CD8-positive, alpha-beta T cell (primary cell): ENCODE measurements at places on chromosomes 11 and 22.

DNA sequence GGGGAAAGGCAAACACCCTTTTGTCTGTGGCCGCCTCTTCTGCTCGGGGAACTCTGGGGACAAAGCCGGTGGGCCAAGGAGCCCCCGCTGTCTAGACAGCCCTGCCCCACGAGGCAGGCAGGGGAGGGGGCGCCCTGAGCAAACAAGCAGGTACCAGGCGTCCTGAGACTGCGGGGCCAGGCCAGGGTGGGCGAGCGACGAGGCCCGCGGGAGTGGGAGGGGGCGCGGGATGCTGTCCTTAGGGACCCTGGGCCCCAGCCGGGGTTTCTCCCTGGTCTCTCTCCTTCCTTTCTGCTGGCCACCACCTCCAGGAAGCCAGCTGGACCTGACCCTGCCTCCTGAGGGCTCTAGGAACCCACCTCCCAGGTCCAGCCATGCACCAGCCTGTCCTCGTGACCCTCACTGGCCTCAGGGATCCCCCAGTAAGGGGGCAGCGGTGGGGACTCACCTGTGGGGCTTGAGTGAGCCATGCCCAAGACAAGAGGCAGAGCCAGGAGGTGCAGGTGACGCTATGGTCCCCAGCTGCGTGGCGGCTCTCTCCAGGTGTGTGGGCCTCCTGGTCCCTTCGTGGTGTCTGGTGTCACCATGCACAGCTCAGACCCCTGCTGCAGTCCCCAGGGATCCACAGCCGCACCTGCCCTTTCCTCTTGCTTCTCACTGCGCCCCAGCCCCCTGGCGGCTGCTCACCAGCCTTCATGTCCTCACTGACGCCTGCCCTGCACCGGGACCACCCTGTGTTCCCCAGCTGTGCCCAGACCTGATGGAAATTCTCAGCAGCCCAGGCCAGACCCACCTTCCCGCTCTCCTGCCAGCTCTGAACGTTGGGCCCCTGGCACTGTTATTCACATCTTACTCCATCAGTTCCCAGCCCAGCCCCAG, 26.5 kb upstream of the MUC5AC start:
- no peak for DNase-seq

GRCh38 chr11:95364324-95365295, 133.6 kb upstream of the SESN3 start:
- no peak for DNase-seq

DNA sequence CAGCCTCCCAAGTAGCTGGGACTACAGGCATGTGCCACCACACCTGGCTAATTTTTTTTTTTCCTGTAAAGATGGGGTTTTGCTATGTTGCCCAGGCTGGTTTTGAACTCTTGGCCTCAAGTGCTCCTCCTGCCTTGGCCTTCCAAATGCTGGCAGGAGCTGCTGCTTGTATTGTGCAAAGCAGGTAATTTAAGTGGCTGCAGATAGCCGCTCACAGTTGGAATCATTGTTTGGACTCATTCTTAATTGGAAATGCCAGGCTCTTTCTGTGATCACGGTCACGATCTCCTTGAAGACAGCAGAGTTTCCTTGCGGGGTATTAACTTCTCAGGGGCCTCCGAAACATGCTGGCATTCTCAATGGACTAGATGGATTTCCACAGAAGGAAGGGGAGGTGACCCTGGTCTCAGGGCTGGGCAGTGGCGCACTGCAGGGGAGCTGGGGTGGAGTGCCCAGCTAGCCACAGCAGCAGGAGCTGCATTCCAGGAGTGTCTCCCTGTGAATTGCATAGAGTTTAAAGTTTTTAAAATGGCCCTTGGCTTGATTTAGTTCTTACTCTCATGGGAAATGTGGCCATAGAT, 136.1 kb downstream of the MORC2 start:
- DNase-seq: no peak

GRCh38 chr11:117992620-117993019, 6.4 kb downstream of the IL10RA start:
- no peak for DNase-seq

- DNase-seq: no peak
Observed at GRCh38 chr22:22141771-22142591, 102.6 kb upstream of the VPREB1 start.

- no peak for DNase-seq
Observed at GRCh38 chr22:41752011-41752970, 48.2 kb upstream of the CCDC134 start.

- no peak for DNase-seq
Observed at GRCh38 chr22:33572086-33572485, 348.2 kb downstream of the LARGE1 start.

DNA sequence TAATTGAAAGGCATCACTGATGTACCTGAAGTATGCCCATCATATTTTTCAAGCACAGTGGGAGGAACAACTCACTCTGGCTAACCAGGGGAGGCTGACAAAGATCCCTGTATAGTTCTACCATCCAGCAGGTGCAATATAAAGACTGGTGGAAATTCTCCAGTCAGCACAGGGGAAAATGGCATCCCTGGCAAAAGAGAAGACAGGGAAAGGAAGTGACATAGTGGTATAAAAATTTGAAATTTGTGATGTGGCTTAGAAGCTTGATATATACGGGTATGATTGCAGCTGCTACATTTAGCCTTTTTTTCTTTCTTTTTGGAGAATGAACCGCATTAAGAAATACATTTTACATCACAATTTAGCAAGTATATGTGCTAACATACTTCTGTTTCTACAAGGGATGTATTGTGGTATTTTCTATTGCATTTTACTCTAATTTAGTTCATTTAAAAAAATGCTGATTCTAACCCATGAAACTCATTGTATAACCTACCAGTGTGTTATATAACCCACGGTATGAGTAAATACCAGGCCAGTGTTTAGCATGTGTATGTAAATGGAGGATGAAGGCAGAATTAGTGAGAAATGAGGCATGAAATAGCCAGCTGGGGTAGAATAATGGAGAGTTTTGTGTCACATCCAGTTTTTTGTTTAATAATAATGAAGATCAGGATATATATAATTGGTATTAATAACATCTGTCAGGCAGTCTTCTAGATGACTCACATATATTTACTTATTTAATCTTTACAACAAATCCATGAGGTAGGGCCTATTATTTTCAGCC, 186.1 kb downstream of the ARHGAP42 start:
- no peak for DNase-seq

DNA sequence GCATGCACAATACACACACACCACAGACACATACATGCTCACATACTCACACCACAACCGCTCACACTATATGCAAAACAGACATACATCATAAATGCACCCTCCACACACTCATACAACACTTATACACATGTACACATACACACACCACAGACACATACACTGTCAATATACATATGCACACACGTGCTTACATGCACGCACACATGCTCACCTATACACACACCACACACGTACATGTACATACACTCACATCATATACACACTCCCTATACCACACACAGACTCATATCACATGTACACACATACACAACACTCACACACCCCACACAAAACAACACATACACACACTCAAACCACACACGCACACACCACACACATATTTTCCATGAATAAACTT, 885.3 kb downstream of the TBC1D22A start:
- no peak for DNase-seq

- DNase-seq: no peak
Observed at GRCh38 chr11:67577951-67578350, 5.7 kb upstream of the GSTP1 start.

DNA sequence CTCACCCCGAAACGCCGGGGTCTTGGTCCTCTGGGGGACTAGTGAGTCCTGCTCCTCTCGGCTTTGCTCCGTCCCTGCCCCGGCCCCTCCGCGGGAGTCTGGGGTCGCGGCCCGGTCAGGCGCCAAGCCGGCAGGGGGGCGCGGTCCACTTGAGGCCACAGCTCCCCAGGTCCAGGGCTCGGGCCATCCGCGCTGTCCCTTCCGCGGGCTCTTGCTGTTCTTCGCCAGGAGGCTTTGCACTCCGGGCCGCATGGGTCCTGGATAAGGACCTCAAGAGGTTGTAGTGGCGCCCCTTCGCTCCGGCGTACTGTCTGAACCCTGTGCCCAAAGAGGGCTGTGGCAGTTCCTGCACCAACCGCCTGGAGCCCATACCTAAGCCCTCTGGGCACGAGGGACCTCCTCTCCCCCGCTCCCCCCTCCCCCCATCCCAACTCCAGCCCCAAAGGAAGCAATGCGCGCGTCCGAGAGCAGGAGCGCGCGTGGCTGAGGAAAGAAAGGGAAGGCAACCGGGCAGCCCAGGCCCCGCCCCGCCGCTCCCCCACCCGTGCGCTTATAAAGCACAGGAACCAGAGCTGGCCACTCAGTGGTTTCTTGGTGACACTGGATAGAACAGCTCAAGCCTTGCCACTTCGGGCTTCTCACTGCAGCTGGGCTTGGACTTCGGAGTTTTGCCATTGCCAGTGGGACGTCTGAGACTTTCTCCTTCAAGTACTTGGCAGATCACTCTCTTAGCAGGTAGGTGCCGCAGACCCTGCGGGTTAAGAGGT, at the start of gene ADM:
Gene ADM (plus strand): TSS at position 579 of the 767 bp plus-strand sequence. CDS start 628 bp downstream, outside the sequence.
- no peak for DNase-seq

DNA sequence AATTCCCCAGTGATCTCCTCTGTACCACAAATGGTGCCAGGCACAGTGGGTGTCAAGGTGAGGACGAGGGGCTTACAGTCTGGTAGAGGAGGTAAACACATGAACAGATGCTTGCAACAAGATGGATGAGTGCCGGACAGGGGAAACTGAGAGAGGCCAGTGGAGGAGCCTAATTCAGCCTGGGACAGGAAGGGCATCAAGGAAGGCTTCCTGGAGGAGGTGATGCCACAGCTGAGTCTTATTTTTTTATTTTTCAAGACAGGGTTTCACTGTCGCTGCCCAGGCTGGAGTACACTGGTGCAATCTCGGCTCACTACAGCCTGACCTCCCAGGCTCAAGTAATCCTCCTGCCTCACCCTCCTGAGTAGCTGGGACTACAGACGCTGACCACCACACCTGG, 18.8 kb upstream of the NEFH start:
- DNase-seq: no peak

DNA sequence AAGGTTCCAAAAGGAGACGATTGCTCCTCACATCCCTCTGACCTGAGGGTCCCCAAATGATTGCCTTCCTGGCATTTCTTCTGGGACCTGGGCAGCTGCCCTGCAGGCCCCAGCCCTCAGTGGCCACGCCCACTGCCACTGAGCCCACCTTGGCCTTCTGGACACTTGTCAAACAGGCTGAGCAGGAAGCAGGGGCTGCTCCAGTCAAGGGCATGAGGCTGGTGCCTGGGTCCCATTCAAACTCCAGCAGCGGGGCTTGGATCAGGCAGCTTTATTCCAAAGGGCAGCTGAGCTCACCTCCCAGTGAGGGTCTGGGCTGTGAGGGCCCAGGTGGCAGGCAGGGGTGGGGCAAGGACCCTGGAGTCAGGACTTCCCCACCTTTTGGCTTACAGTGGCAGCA, 13.6 kb downstream of the KCTD17 start:
- DNase-seq: no peak

DNA sequence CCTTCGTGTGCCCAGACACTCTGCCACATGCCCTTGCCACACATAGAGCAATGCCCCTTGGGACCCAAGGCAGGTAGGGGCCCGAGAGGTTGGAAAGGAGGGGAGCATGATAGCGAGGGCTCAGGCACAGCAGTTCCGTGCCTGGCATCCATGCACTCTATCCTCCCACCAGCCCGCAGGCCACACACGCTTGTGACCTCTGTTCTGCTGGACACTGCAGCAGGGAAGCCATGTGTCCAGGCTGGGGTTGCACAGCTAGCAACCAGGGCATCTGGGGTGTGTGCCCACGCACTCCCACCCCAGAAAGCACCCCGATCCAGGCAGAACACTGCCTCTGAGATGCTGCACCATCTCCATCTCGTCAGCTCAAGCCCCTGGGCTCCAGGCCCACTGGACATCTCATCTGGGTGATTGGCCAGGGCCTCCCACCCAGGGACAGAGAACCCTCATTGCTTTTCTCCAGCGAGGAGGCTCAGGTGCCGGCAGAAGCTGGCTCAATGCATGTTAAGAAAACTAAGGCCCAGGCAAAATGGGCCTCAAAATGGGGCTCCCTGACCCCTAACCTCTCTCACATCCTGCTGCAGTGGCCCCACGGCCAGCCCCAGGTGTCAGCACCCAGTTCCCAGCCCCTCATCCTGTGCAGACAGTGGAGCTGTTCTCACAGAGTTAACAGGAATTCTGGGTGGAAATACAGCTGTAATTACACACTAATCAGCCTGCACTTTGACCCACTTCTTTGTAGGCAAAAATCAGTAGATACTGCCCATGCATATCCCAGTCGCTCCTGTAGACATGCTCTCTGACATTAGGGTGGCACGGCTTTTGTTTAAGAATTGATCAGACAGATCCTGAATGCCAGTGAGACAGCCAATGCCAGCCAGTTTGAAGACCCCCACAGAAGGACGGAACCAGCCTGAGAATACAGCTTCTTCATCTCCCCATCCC, 173.9 kb upstream of the B3GAT1 start:
- DNase-seq: no peak

- no peak for DNase-seq
Observed at GRCh38 chr11:36069576-36070212, 125.8 kb downstream of the LDLRAD3 start.

- DNase-seq: no peak
Observed at GRCh38 chr22:35158336-35158735, 92.4 kb downstream of the ISX start.

- DNase-seq: no peak
Observed at GRCh38 chr11:365831-366230, 3.5 kb upstream of the B4GALNT4 start.

- DNase-seq: no peak
Observed at GRCh38 chr22:47599753-47600152, 837.3 kb downstream of the TBC1D22A start.

DNA sequence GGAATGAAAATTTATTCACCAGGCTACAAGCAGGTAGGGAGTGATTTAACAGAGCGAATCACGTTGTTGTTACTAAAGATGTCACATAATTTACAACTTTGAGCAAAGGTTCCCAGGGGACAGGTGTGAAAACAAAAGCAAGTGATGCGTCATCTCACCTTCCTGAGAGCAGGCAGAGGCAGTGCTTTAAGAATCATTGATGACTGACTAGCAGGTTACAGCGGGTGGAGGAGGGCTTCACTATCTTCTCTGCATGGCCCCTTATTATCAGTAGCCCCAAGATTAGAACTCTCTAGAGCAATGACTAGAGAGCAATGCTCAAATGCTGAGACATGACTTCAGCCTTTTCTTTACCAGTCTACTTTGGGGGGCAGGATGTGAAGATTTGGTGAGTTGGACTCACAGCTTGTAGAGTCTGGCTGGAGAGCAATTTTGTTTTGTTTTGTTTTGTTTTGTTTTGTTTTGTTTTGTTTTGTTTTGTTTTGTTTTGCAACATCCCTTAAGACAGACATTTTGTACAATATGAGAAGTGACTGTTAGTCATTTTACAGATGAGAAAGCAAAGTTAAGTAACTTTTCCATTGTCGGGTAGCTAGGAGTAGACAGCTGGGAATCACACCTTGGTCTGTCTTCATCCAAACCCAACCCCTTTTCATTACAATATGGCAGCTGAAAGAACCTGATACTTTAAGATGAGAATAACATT, 84.8 kb downstream of the SLC1A2 start:
- DNase-seq: no peak
